ENCODE measurements at places on chromosomes 5 and 9.

- no peak for DNase-seq
Measured at GRCh38 chr9:127116088-127116726, 6.2 kb downstream of the ANGPTL2 start.

- no peak for DNase-seq
Measured at GRCh38 chr9:133850161-133850560, 112.0 kb upstream of the SARDH start.

DNA sequence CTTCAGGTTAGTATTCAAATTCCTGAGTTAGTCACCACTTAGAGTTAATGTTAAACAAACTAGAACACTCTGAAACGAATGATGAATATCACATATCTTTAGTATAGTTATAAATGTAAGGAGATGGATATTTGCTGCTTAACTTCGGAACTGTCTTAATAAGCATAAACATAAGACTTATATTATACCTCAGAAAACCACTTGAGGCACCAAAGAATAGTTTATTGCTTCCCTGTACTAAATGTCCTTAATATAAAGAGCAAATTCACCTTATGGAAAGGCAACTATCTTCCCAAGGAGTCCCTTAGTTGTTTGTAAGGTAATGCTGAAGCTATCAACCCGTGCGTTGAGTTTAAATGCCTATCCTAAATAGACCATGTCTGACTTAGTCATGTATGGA is 300.0 kb upstream of the ADAMTSL1 start:
- no peak for DNase-seq

DNA sequence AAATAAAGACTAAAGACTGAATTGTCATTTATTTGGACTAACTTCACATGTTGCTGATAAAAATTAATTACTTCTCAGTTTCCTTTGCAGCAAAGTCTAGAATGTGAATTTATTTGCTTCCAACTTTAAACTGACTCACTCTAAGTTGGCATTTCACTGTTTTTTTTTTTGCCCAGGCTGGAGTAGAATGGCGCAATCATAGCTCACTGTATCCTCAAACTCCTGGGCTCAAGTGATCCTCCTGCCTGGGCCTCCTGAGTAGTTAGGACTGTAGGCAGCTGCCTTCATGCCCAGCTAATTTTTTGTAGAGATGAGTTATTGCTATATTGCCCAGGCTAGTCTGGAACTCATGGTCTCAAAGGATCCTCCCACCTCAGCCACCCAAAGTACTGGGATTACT is 3.5 kb downstream of the CCNB1 start:
- DNase-seq, result no peak
